ENCODE measurements at places on chromosomes 6 and 20. TPM values are rescaled to one million over a fixed set of nuclear protein-coding genes. Genes with fewer than 3 reads are reported as not detected.

PRIM2 gene
- total RNA-seq: 9.7 TPM

DNA sequence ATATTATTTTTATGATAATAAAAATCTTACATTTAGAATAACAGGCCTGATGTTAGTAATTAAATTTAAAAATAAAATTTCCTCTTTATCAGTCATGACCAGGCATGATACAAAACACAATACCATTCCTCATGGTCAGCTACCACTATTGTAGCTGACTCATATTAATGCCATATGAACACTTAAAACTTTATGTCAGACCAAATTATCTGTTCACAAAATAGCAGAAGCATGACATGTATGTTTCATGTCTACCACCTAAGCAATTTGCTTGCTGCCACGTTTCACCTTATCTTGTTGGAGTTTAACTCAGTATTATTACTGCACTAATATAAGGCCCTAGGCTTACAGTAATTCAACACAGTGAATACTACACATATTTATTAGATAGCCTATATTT is 65.7 kb downstream of the HTR1B start:
- DNase-seq: no peak

- no peak for DNase-seq
Observed at GRCh38 chr20:28562510-28562898, 2695.0 kb upstream of the DEFB115 start.

DNA sequence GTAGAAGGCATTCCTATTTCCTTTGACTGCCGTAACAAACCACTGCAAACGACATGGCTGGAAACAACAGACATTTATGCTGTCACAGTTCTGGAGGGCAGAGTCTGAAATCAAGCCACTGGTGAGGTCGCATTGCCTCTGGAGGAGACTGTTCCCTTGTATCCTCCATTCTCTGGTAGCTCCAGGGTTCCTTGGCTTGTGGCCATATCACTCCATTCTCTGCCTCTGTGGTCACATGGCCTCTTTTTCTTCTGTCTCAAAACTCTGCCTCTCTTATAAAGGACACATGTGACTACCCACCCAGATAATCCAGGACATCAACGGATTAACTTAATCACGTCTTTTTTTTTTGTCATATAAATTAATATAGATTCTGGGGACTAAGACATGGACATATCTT is 84.4 kb downstream of the LYRM2 start:
- no peak for DNase-seq

- DNase-seq: no peak
Observed at GRCh38 chr6:85551264-85551663, 42.4 kb downstream of the SNX14 start.

All from kidney (tissue), 22 donors.